ENCODE measurements at places on chromosomes 5 and 9.

DNA sequence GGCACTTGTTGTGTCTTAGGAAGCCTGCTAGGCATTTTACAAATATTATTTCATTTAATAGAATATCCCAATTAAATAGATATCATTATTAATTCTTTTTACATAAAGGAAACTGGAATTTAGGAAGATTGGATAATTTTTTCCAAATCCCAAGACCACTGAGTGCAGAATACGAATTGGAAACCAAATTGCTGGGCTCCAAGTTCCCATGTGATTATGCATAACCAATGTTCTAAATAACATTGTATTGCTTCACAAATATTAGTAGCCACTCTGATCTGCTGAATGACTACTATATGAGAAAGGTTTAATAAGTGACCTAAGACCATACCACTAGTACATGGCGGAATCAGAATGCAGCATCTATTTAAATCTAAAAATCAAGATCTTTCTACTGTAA, 57.7 kb downstream of the ALDH1A1 start:
- no peak for DNase-seq

GRCh38 chr5:90131383-90132133, 278.0 kb downstream of the CETN3 start:
- no peak for DNase-seq

DNA sequence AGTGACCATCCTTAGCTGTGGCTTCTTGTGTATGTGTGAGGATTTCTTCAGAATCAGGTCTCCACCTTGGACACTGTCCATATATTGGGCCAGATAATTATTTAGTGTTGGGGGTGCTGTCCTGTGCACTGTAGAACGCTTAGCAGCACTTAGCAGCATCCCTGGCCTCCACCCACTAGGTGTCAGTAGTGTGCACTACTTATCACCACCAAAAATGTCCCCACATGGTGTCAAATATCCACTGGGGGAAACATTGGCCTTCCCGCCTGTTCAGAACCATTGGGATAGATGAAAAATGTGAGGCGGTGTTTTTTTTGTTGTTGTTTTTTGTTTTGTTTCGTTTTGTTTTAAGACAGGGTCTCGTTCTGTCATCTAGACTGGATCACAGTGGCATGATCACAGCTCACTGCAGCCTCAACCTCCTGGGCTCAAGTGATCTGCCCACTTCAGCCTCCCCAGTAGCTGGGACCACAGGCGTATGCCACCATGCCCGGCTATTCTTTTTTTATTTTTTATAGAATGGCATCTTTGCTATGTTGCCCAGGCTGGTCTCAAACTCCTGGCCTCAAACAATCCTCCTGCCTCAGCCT, 67.7 kb downstream of the TENT4A start:
- no peak for DNase-seq

GRCh38 chr5:167143716-167144115, 1147.7 kb upstream of the WWC1 start:
- no peak for DNase-seq

DNA sequence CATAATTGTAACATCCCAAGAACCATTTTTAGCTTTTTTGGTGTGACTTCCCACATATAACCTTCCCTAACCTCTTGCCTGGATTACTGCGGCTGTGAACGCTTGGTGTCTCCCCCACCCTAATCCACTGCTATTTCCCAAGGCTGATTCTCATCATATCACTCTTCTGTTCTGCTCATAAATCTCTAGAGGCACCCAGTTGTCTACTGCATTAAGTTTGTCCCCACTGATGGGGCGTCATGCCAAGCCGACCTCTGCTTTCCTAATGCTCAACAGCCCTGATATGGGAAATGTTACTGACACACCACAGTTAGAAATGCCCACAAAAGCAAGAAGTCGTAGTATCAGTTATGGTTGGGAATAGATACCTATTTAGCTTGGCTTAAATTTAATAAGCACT, 24.4 kb downstream of the NPR3 start:
- no peak for DNase-seq

DNA sequence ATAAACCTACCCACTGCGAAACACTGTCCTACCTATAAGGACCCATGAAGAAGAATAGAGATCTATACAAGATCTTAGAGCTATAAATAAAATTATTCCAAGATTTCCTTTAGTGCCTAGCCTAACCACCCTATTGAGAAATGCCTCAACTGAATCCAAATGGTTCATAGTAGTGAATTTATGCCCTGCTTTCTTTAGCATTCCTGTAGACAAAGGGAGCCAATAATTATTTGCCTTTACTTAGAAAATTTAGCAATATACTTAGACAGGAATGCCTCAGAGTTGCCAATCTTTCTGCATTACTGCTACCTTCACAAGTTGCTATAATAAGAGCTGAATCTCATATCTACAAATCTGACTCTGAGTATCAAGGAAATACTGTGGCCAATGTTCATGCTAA, 62.6 kb downstream of the PUM3 start:
- no peak for DNase-seq

- no peak for DNase-seq
Observed at GRCh38 chr9:136039488-136039887, 55.6 kb downstream of the NACC2 start.

- no peak for DNase-seq
Observed at GRCh38 chr5:143593723-143594122, 190.2 kb upstream of the NR3C1 start.

DNA sequence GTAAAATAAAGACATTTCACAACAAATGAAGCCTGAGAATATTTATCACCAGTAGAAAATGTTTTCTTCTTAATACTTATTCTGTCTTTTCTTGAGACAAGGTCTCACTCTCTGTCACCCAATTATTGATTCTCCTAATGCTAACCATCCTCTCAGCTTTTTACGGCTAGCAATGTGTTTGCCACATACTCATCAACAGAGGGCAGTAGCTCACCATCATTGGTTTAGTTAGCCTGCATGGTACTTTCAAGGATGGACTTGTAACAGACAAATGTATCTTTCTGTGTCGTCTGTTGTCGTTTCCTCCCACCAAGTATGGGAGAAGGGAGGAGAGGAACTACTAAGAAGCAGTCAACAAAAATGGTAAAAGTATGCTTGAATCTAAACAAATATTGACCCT, 5.9 kb upstream of the ACO1 start:
- DNase-seq, result no peak

- DNase-seq, result no peak
Observed at GRCh38 chr5:125587631-125588030, 835.6 kb upstream of the GRAMD2B start.

All from heart left ventricle (tissue), 16 donors.